ENCODE measurements at places on chromosomes 5 and 9. TPM values are rescaled to one million over a fixed set of nuclear protein-coding genes. Genes with fewer than 3 reads are reported as not detected.

Gene CARTPT
- total RNA-seq = not detected

Gene SAPCD2
- 31.9 TPM for total RNA-seq

Gene SLC4A9
- 0.07 TPM for total RNA-seq

Gene NUTM2F
- total RNA-seq = not detected

Gene IL3
- 0.47 TPM for total RNA-seq

Gene IL4
- 0.53 TPM for total RNA-seq

DNA sequence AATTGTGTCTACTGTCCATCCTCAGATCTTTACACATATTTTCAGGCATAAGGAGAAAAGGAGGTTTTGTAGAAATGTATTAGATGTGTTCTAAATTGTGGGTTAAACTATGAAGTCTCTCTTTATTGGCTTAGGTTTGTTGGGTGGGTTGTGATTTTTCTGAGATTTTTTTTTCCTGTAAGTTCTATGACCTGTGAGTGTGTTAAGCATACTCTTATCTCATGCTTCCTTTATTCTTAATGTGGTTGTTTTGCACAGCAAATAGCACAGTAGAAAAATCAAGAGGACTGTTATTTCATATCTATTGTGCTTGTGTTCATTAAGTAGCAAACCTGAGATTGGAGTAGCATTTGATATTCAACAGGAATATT, 23.3 kb downstream of the NR2F1 start:
- no peak for DNase-seq
- no peak overlapping the region for H3K4me3 ChIP-seq
- H3K36me3 ChIP-seq = peaks cover 2% of the 10 kb centered on the region
- H3K4me1 ChIP-seq = peaks cover 13% of the 10 kb centered on the region
- H3K27me3 ChIP-seq = peaks cover 69% of the 10 kb centered on the region

DNA sequence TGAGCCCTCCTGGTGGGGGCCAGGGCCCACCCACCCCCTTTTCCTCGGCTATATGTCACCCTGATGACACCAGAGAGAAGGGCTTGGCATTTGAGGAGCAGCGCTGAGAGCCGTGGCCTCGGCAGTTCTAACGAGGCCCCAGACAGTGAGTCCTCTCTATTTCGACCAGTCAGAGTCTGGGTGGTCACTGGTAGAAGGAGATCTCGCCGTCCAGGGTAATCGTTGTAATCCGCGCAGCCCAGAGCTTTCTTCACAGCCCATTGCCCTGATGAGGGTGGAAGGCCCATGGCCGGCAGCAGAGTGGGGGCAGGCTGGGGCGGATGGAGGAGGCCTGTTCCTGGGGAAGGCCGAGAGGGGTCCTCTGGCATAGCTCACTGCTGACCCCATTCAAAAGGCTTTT, 70.2 kb downstream of the PSMB7 start:
- peaks cover 1% of the 10 kb centered on the region for H3K36me3 ChIP-seq
- H3K27ac ChIP-seq = no peak overlapping the region
- H3K4me1 ChIP-seq = no peaks in the 10 kb centered on the region
- no peak for DNase-seq
- no peaks in the 10 kb centered on the region for H3K27me3 ChIP-seq

- no peak for DNase-seq
- H3K27me3 ChIP-seq = no peaks in the 10 kb centered on the region
- no peaks in the 10 kb centered on the region for H3K4me1 ChIP-seq
- H3K36me3 ChIP-seq = no peaks in the 10 kb centered on the region
- H3K27ac ChIP-seq = no peak overlapping the region
Measured at GRCh38 chr9:18928711-18929110, 104.3 kb downstream of the SAXO1 start.

GRCh38 chr5:40106847-40107246, 572.9 kb upstream of the PTGER4 start:
- H3K4me3 ChIP-seq = no peak overlapping the region
- no peak overlapping the region for H3K27ac ChIP-seq
- no peaks in the 10 kb centered on the region for H3K4me1 ChIP-seq

GRCh38 chr9:38107811-38108304, 38.8 kb upstream of the SHB start:
- H3K36me3 ChIP-seq = no peaks in the 10 kb centered on the region
- peaks cover 18% of the 10 kb centered on the region for H3K27me3 ChIP-seq
- no peak overlapping the region for H3K27ac ChIP-seq

DNA sequence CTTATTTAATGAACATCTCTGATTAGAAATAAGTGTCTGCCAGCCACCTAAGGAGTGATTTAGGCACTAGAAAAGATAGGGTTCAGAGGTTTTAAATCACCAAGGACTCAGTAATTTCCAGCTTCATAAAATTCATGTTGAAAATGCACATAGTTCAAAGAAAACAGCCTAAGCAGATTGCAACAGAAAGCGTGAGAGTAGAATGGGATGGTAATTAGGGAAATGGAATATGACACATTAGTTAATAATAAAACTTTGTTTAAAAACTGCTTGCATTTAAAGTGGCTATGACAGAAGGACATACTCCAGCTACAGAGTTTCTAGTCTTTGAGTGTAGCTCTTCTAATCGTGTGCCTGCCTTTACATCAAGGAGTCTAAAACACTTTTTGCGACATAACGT, 490.8 kb downstream of the TLE4 start:
- no peak overlapping the region for H3K27ac ChIP-seq
- H3K27me3 ChIP-seq = no peaks in the 10 kb centered on the region
- no peak for DNase-seq
- H3K4me3 ChIP-seq = no peak overlapping the region
- no peaks in the 10 kb centered on the region for H3K4me1 ChIP-seq
- H3K36me3 ChIP-seq = no peaks in the 10 kb centered on the region

- no peak for DNase-seq
- H3K4me1 ChIP-seq = no peaks in the 10 kb centered on the region
- H3K36me3 ChIP-seq = no peaks in the 10 kb centered on the region
- peaks cover 13% of the 10 kb centered on the region for H3K27me3 ChIP-seq
- H3K27ac ChIP-seq = no peak overlapping the region
Measured at GRCh38 chr5:143801252-143801939, 10.6 kb upstream of the HMHB1 start.

- H3K36me3 ChIP-seq = no peaks in the 10 kb centered on the region
- H3K27ac ChIP-seq = no peak overlapping the region
- H3K27me3 ChIP-seq = peaks cover 6% of the 10 kb centered on the region
- H3K4me3 ChIP-seq = no peak overlapping the region
- DNase-seq = no peak
- no peaks in the 10 kb centered on the region for H3K4me1 ChIP-seq
Measured at GRCh38 chr5:112064956-112065355, 308.0 kb upstream of the NREP start.

All from activated CD8-positive, alpha-beta memory T cell treated with anti-CD3 and anti-CD28 coated beads, Interleukin-2, amount 10 ng/mL, durations not matched to agents 7 days and 5 days (primary cell).